Stimulated activated CD4-positive, alpha-beta T cell treated with anti-CD3 and anti-CD28 coated beads, Interleukin-4, amount 100 ng/mL, for 24 hours (primary cell): ENCODE measurements at places on chromosomes 2 and 18.

DNA sequence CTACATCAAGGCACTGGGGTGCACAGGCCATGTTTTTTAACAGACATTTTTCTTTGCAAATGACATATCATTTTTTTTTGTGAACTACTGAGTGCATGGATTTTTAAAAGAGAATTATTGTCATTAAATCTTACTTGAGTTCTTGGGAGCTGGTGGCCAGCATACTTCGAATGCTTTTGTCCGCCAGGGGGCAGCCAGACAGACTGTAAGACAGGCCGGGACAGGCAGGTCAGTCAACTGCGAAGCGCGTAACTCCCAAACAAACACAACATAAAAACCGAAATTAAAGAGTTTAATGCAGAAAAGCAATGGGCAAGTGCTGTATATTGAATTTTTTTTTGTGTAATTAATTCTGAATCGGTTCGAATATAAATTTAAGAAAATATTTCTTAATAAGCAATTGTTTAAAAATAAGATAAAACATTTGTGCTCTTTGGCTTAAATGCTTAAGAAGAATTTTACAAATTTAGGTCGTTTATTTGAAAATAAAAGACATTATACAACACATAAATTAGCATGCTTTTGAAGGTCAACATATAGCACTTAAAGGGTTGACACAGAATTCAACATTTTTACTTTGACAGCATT, 142.2 kb upstream of the PXDN start:
- peak; percentile 35 for DNase-seq

- no peak for DNase-seq
These were observed 56.3 kb upstream of the SPOPL start for GRCh38 chr2:138445227-138445626.

DNA sequence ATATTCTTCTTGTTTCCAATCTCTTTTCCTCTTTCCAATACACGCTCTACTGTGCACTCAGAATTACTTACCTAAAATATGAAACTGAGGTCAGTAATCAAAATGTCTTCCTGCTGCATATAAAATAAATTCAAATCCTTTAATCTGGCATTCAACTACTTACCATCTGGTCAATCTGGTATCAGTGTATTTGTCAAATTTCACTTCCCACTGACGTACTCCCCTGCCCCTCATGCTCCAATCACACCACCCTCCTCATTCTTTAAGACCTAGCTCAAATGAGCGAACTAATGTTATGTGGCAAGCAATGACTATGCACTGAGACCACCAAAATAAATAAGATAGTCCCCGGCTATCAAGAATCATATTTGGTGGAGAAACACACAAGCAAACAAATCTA, 6.7 kb downstream of the ASB3 start:
- DNase-seq, result no peak

DNA sequence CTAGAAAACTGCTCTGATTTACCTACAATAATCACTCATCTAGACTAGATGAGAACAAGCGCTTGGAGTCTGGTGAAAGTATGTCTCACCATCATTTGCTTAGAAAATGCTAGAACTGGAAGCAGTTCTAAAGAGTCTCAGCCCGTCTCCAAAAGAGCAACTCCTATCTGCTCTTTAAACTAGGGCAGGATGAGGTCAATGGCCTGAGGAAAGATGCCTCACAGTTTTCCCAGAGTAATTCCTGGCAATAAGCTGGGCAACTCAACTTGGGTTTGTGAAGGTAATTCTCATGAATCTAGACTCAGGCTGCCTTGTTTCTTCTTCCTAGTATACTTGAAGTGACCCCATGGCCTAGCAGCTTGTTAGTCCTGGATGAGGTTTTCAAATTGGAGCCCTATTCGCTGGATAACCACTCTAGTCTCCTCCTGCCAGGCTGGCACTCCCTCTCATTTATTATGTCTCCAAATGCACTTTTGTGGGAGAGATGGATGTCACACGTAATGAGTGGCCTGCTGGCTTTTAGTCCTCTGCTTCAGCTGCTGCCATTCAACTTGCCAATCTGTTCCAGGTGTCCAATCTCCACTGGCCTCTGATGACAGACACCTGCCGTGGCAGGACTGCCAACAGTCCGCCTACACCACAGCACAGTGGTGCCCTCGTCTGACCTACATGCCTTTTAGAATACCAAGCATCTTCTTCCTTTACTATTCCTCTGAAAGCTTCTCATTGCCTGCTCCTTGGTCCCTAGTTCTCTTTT, 80.9 kb downstream of the CABYR start:
- DNase-seq, result no peak
